ENCODE measurements at places on chromosomes 4 and X.

GRCh38 chr4:174464949-174465348 is 57.3 kb downstream of the HPGD start:
- DNase-seq, result no peak

DNA sequence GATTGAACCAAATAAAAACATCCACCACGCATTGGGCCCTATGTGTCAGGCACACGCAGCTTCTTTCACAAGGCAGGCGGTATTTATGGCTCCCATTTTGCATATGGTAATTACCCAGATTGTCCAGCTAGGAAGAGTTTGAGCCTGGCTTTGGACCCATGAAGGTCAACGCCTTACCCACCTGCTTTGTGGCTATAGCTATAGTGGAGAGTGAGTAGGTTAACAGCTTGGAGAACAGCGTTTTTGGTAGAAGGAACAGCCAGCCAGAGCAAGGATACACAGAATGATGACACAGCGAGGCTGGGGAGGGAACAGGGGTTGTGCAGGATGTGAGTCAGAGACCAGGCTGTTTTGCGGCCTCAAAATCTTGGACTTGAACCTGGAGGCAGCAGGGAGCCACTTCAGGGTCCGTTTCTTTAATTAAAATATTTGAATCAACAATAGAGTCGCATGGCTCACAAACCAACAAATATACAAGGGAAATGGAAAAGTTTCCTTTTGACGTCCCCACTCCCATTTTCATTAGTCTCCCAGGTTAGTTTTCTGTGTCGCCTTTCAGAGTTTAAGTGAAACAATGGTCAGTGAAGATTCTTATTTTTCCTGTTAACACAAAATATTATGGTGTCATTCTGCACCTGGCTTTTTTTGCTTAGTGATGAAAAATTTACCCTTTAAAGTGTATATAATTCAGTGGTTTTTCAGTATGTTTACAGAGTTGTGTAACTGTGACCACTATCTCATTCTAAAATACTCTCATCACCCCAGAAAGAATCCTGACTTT is 118.2 kb upstream of the STX18 start:
- no peak for DNase-seq

- no peak for DNase-seq
Observed at GRCh38 chrX:10133980-10134676, 22.6 kb upstream of the CLCN4 start.

- no peak for DNase-seq
Observed at GRCh38 chrX:17656035-17656418, 81.3 kb upstream of the SCML1 start.

DNA sequence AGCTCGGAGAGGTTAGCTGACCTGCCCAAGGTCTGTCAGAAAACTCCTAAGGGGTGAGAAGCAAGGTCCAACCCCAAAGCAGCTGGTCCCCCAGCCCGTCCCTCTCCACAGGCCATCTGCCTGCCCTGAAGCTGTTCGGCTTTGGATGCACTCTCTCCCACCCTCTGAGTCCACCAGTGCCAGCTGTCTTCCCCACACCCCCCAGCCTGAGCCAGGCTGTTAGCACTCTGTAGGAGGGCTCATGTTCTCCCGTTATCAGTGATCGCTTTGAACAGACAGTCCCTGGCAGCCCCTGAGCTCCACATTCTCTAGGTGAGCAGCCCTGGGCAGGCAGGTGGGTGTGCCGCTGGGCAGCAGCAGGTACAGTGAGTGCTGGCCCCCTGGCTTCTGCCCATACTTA is 16.0 kb downstream of the ZNF185 start:
- no peak for DNase-seq

DNA sequence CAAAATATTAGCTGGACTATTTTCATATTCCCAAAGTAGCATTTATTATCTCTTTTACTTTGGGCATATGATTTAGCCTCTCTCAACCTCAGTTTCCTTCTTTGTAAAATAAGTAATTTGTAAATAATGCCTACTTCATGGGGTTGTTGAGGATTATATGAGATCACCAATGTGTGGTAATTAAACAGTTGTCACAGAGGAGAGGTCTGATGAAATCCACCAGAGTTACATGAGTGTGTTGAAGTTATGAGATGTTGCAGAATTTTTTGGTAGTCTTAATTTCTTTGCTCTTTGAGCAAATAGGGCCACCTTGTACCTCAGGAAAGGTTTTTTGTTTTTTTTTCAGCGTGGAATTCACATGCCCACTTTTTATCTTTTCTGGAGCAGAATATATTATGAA is 1.4 kb downstream of the COX7B start:
- peak; percentile 56 for DNase-seq

GRCh38 chr4:138669479-138670315 is 345.9 kb upstream of the NOCT start:
- DNase-seq, result no peak

- DNase-seq, result no peak
Observed at GRCh38 chr4:109833756-109834155, 6.0 kb downstream of the RRH start.

- DNase-seq, result no peak
Observed at GRCh38 chr4:7200801-7201200, 8.5 kb downstream of the SORCS2 start.

GRCh38 chr4:69214716-69215115 is at the start of gene UGT2B11:
TSS of gene UGT2B11 (minus strand) at chr4:69214748. CDS start at chr4:69214722, 26 bp downstream.
- no peak for DNase-seq

DNA sequence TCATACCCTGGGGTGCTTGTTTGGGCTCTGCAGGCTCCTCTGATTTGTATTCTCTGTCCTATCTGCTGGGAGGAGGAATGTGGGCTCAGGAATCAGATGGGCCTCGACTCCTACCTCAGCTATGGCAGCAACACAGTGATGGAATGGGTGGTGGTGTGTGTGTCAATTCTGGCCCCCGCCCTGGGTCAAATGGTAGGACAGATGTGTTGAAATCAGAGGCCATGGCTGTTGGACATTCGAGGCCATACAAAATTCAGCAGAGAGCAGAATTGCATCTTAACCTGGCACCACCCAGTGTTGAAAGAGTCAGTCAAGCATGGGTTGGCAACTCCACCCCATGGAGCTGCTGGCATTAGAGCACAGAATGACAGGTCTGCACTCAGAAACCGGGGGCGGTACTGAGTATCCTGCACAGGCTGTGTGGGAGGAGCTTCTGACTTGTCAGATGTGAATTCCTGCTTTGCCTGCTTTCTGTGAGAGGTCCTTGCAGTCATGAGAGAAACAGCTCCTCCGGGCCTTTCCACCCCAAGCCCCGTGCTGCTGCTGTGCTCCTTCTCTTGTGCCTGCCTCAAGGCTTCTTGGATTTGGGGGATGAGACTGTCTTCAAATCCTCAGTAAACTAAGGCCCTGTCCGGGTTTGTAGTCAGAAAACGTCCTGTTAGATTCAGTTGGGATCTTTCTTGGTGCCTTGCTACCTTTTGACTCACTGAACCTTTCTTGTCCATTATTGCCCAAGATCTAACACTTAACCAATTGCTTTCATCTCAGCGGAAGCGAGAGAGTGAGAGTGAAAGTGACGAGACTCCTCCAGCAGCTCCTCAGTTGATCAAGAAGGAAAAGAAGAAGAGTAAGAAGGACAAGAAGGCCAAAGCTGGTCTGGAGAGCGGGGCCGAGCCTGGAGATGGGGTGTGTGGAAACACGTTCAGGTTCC is 13.0 kb downstream of the DKC1 start:
- DNase-seq, result no peak

GRCh38 chrX:52166840-52167239 is 17.8 kb upstream of the MAGED4 start:
- DNase-seq, result no peak

DNA sequence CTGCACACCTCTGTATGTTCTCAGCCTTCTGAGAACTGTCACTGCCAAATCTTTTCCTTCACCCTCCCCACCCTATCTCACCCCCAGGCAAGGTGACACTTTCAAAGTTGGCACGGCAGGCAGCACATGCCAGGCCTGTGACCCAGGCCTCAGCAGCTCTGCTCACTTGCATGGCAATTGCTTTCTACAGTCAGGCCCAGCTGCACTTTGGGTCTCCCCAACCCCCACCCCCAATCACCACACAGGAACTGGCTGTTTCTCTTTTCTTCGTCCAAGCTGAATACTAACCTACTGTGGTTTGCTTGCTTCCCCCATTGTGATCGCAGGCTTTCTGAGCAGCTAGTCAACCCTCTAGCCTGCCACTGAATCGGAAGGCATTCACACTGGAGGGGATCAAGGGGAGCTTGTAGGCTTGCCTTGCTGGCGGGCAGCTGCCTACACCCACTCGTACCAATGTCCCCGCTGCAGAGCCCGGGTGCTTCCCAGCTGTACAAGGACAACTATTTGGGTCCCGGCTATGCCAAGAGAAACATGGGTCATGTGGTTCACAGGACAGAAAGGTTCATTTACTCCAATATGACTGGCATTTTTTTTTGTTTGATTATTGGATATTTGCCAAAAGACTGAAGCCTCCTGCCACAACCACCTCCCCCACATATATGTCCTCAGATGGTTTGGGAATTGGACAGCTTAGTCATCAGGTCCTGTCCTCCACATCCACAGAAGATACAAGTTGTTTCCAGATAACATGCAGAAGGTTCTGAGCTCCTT is 28.1 kb downstream of the SLC25A43 start:
- DNase-seq, result peak; percentile 83

- no peak for DNase-seq
Observed at GRCh38 chr4:88747351-88747750, 49.7 kb upstream of the NAP1L5 start.

DNA sequence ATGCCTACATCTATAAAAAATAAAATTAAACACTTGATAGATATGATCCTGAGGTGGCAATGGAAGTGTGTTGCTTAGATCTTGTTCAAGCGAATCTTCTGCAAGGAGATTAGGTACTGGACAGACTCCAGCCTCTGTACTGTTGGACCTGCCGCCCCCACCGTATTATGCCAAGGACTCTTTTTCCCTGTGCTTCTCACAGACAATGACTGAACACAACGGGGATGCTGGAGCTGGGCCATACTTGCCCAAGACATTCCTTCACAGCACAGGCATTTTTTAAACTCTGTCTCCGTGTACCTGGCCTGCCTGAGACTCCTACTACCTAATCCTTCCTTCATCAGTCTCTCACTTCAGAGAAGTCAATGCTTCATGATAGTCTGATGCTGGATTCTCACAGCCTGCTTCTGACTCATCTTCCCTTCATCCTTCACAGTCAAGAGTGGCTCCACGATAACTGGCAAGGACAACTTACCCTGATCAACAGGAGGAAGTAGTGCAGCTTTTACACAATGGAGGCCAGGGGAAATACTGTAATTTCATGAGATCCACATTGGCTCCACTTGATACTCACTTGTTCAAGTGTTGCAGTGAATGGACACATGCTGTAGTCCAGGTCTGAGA is 754.6 kb upstream of the AGA start:
- DNase-seq, result no peak

- no peak for DNase-seq
Observed at GRCh38 chr4:52843351-52843750, 18.8 kb upstream of the RASL11B start.

GRCh38 chrX:16023790-16024734 is 99.3 kb upstream of the GRPR start:
- DNase-seq, result no peak

DNA sequence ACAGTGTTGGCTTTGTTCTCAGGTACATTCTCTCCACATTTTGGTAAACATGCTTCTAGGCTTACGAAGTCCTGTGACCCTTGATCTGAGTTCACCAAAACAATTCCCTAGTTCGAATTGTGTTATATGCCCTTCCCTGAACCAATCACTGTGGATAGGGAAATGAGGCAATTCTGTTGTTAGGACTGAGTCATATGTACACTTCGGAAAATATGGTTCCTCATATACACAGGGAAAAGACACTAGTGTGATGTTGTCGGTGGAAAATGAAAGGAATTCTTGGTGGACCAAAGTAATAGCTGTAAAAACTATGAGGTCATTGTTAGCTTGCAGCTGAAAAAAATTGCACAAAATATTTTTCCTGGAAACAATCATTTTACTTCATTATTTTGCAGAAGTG is 46.6 kb upstream of the MAGEC2 start:
- DNase-seq, result no peak

DNA sequence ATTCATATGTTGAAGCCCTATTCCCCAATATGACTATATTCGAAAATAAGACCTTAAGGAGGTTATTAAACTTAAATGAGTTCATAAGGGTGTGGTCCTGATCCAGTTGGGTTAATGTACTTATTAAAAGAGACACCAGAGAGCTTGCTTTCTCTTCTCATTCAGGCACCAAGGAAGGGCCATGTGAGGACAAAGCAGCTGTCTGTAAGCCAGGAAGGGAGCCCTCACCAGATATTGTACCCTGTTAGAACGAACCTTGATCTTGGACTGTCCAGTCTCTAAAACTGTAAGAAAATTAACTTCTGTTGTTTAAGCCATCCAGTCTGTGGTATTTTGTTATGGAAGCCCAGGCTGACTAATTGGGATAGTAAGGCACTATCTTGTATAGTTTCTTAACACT is 9.1 kb upstream of the YTHDC1 start:
- no peak for DNase-seq

- DNase-seq, result no peak
Observed at GRCh38 chr4:89998469-89999011, 103.9 kb downstream of the MMRN1 start.

GRCh38 chrX:46687619-46688018 is 71.3 kb downstream of the SLC9A7 start:
- DNase-seq, result no peak

DNA sequence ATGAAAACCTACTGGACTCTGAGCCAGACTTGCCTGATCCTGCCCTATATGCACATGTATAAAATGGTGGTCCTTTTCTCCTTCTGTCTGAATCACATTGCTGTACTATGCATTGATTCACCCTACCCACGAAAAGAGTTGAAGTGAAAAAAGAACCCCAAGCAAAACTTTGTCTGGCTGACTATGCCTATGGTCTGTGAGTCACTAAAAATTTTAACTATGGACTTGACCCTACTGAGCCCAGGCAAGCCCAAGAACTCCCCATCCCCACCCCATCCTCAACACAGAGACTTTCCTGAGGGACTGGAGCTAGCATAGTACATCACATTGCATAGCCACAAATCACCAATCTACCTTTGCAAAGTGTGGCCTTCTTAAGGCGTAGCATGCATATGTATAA is 116.6 kb upstream of the TENM3 start:
- DNase-seq, result no peak

- no peak for DNase-seq
Observed at GRCh38 chr4:189858435-189858834, 82.2 kb upstream of the FRG1 start.

DNA sequence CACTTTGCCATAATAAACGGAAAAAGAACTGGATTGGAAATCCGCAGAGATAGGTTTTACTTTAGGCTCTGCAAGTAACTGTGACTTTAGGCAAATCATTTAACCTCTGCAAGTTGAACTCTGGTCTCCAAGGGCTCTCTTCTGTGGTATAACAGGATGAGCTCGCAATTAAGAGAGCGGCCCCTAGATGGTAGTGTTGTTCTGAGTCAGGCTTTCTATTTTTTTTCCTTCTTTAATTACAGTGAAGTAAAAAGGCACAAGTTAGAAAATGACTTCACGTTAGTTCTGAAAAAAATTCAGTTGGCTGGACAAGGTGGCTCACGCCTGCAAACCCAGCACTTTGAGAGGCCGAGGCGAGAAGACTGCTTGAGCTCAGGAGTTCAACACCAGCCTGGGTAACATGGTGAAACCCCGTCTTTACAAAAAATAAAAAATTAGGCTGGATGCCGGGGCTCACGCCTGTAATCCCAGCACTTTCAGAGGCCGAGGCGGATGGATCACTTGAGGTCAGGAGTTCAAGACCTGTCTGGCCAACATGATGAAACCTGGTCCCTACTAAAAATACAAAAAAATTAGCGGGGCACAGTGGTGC is 18.0 kb downstream of the RPS3A start:
- no peak for DNase-seq
